ENCODE measurements at places on chromosomes 11 and 22.

- DNase-seq, result no peak
Observed at GRCh38 chr22:49514211-49514610, 313.5 kb downstream of the BRD1 start.

DNA sequence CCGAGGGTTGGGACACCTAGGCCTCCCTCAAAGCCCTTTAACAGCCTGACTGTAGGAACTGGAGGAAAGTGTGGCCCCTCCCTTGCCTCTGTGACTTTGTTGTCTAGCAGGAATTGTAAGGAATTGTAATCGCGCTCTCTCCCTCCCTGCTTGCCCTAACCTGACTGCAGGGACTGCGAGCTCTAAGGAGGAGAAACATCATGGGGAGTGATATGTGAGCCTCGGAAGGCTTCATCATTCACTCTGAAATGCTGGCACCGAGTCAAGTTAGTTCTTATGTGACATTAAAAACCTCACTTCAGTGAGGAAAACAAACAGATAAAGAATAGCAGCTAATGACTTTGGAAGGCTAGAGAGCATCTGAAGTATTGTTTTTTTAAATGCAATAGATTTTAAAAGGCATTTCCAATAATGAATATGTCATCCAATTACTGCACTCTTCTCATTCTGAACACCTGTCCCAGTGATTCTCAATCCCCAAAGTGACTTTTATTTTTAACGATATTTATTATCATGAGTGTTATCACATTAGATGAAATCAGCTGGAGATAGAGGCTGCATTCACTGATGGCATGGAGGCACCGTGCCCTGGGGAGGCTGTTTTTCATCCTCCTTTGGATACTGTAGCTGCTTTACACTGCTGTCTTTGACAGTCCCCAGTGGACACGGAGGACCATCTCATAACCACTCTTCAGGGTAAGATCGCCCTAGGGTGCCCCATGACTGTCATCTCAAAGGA, 58.5 kb upstream of the NTM start:
- no peak for DNase-seq

- DNase-seq, result no peak
Observed at GRCh38 chr11:128731041-128731663, 37.3 kb downstream of the FLI1 start.

GRCh38 chr11:18264677-18265555, 1.1 kb upstream of the SAA1 start:
- no peak for DNase-seq

DNA sequence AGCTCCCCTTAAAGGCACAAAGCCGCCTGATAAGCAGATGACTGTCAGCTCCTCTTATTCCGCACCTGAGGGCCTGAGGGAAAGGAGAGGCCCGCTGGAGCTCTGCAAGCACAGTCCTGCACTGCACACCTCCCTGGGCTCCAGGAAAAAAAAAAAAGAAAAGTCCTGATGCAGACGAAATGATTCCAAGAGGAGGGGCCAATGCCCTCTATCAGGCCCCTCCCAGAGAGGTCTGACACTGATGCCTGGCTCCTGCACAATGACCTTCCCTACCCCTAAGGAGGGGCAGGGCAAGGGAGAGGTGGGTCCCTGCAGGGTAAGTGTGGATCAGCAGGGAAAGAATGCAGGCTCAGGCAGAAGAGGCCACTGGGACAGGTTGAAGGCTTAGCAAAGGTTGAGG, 572.7 kb downstream of the SOX6 start:
- DNase-seq, result no peak

DNA sequence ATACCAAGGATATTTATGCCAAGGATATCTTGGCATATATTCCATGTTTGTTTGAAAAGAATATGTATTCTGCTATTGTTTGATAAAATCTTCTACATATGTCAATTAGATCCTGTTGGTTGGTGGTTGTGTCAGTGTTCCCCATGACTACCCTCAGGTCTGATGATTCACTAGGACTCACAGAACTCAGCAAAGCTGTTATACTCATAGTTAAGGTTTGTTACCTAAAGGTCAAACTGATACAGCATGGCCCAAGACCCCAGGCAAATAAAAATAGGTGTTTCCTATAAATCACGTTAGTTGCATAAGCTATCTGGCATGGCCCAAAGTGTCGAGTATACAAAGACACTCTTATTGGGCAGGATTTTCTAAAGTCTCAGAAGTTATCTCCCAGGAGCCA, 30.2 kb upstream of the B3GNT6 start:
- DNase-seq, result no peak

DNA sequence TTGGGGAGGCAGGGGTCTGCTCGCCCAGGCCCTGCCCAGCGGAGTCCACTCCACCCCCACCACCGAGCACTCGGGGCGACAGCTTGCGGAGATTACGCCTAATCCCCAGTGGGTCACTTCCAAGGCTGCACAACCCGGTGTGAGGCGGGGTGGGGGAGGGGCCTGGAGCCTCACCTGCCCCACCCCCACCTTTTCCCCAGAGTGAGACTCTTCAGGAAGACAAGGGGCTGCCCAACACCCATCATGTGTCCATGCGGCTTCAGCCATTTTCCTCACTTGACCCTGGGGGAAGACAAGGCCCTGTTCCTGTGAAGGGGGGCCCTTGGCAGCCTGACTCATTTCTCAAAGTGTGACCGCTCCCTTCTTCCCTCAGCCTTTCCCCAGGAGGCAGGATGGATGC, 12.5 kb downstream of the SYNGR1 start:
- DNase-seq, result no peak

- DNase-seq, result no peak
Observed at GRCh38 chr11:63996512-63996911, 10.3 kb downstream of the OTUB1 start.

DNA sequence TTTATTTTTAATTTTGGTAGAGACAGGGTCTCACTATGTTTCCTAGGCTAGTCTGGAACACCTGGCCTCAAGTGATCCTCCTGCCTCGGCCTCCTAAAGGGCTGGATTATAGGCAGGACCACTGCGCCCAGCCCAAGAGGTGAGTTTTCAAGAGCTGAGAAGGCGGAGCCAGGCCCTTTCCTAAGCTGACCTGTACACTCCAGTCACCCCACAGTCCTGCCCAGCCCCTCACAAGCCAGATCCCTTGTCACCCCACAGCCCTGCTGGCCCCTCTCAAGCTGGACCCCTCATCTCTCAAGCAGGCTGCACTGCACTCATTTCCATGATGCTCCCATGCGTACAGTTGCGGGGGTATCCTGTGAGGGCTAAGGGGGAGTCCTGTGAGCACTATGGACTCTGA, 2.9 kb downstream of the DENND6B start:
- DNase-seq, result no peak

GRCh38 chr11:134252346-134253187, 585 bp downstream of the THYN1 start:
- DNase-seq, result peak; percentile 31

GRCh38 chr11:62245271-62245753, 3.3 kb downstream of the SCGB1D2 start:
- DNase-seq, result no peak

DNA sequence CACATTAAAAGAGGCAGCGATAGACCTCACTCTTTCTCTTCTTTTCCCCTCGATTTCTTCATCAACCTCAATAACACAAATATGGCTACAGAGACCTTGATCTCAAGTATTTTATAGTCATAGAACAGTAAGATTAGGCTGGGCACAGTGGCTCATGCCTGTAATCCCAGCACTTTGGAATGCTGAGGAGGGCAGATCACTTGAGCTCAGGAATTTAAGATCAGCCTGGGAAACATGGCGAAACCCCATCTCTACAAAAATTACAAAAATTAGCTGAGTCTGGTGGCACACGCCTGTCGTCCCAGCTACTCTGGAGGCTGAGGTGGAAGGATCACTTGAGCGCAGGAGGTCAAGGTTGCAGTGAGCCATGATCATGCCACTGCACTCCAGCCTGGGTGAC, 14.6 kb downstream of the SLN start:
- no peak for DNase-seq
